ENCODE measurements at places on chromosomes 12 and 14.
A peak's percentile ranks its signal among the peaks of the same experiment; 100 is the strongest.

DNA sequence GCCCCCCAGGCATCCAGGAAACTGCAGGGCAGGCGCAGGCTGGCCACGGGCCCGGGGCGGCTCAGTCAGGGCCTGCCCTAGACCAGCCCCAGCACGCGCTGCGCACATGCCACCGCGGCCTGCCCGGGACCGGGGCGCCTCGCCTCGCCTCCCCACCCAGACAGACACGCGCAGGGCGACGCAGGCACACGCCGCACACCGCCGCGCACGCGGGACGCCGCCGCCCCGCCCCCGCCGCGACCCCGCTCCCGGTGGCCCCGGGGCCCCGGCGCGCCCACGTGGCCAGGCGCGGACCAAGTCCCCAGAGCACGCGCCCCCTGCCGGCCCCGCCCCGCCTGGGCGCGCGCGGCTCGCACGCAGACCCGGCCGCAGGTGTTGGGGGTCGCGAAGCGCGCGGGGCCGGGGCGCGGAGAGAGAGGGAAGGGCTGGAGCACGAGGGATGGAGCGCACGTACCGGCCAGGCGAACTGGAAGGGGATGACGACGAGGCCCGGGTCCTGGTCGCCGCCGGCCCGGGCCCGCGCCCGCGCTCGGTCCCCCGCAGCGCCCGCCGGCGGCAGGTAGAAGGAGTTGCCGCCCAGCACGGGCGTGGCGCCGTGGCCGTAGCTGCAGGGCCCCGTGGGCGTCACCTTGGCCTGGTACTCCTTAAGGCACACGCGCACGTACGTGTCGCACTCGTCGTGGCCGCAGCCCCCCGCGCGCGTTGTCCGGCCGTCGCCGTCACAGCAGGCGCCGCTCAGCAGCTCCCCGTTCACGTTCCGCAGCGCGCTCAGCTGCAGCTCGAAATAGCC is 1.1 kb downstream of the JAG2 start:
- no peak for DNase-seq

DNA sequence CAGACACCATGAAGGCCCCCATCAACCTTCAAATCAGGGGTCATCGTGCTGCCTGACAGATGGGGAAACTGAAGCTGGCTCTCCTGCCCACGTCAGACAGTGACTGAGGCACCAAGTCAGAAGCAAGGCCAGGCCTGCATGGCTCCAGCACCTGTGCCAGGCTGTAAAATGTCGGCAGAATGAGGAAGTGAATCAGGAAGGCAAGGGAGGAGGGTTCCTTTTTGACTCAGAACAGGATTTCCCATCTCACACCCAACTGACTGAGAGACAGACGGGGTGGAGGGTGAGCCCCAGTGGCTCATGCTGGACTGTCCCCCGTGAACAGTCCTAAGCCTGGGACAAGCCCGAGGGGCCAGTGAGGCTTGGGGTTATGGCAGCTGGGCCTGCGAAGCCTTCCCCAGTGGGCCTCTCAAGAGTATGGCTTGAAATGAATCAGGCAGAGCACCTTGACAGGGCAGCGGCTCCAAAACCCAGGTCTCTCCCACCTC is 20.9 kb downstream of the SYNE3 start:
- peak; percentile 87 for DNase-seq

- DNase-seq: no peak
Observed at GRCh38 chr14:99708449-99708848, 24.4 kb downstream of the CYP46A1 start.

DNA sequence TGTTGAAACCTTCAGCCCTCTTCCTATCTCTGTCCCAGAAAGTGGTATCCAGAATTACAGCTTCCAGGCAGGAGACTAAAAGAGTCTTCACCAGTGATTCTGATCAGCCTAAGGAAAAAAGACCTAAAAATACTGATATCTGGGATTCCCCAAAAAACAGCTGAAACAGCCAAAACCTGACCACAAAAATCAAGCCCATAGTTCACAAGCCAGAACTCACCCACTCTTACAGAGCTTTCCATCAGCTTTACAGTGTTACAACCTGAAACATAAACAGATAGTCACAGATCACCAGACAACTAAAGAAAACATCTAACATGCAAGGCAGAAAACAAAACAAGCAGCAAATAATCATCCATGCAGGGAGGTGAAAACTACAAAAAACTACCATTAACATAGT is 26.0 kb upstream of the TSPAN8 start:
- no peak for DNase-seq

DNA sequence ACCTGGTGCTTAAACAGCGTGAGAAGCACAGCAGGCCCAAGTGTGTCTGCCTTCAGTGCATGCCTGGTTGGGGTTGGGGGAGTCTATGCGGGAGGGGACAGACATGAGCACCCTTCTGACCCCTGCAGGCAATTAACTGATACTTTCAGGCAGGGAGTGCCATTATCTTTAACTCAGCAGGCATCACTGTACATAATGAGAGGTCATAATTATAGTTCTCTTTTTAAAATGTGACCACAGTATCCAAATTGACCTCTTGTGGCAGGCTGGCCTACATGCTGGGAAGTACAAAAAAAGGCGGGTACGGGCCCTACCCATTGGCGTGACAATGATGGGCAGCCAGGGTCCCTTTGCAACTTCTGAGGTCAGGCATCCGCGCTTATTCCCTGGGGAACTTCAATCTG is 209.1 kb downstream of the FOXN3 start:
- DNase-seq: no peak

GRCh38 chr12:12070674-12071656 is at the start of gene BCL2L14:
Gene BCL2L14 (plus strand): TSS chr12:12070939. CDS start chr12:12079306, 8,367 bp downstream.
- DNase-seq: no peak
